ENCODE measurements at places on chromosomes 13 and 19.

- DNase-seq: no peak
Observed at GRCh38 chr19:5615756-5616327, 6.7 kb downstream of the SAFB2 start.

DNA sequence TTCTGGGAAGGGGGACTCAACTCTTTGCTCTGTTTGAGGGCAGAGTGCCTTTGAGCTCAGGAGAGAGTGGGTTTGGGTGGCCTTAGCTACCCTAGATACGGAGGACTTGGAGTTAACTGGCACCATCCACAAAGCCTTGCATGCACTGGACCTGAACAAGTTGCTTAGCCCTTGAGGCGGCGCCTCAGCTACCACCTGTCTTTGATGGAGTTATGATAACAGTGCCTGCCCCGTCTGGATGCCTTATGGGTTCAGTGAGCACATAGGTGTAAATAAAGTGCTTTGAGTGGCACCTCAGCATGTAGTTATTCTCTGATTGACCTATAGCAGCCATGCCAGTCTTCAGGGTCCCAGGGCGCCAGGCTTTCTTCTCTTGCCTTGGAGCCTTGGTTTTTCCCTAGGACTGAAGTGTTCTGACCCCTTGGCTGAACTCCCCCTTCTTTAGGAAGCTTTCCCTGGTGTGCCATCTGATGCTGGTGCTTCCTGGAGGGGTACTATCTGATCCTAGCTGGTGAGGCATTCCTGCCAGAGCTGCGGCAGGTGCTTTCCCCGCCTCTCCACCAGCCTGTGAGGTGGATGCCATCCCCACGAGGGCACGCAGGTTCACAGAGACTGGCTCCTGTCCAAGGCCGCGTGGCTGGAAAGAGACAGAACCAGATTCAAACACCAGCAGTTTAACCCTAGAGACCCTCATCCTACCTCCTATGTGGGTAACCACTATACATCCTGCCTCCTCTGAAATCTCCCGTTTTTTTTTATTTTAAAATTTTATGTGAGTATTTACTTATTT lies 5.8 kb downstream of the BCKDHA start:
- DNase-seq: no peak

DNA sequence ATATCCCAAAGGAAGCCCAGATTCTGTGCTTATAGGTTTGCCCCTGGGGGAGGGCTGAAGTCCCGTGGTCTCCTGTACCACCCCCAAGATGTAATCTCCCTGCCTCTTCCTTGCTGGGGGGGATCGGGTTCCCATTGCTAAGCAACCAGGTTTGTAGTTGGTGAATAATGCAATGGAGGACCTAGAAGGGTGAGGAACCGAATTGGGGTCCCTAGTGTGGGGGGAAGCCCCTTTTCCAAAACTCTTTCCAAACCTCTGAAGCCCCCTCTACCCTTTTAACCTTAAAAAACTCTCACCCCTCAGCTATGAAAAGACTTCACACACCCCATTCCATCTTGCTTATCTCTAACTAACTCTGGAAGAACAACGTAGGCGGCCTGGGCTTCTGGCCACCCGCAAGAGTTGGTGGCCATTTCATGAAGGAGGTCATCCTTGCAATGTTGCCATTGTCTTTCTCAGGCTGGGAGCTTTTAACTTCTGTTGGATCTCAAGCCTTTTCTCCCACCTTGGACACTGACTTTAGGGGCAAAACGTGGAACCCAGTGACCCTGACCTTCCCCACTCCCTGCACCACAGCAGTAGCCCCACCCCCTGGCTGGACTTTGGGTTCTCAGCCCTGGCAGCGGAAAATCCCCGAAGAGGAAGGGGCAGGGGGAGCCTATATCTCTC lies 661 bp downstream of the PALM3 start:
- no peak for DNase-seq

DNA sequence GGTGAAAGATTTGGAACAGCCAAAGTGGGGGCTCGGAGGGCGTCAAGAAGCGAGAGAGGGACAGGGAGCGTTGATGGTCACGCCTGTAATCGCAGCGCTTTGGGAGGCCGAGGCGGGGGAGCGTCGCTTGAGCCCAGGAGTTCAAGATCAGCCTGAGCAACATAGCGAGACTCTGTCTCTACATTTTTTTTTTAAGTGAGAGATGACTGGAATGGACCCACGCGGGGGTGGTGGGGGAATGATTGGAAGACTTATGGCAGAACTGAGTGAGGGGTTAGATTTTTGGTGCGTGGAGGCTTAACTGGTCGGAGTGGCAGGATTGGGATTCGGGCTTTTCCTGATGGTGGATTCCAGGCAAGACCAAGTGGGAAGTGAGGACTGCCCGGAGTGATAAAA lies 725 bp downstream of the PSMD8 start:
- no peak for DNase-seq

DNA sequence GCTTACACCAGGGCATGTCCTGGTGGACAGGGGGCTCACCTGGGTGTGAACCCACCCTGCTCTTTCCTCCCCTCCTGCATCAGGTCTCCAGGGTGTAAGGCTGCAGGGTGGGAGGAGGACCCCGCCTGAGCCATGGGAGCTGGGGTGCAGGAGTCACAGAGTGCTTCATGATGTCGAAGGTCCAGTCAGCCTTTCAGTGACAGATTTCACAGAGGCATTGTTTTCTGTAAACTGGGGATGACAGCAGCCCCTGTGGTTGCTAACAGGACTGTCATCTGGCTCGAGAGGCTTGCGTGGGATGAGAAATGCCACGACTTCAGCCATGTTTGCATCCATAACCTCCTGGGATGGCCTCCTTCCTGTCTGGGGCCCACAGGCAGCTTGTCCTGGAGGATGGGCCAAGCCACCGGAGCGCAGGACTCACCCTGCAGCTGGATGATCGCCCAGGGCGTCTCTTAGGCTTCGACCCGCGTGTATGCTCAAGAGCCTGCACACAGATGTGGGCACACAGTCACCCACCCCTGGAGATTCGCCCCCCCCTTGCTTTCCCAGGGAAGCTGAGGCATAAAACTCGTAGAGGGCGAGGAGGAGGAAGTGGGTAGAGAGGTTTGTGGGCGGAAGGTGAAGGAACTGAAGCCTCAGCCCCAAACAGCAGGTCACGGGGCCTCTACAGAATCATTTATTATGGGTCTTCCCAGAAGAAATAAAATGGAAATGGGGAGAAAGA lies 4.9 kb downstream of the NANOS3 start:
- no peak for DNase-seq

GRCh38 chr13:28320209-28320608 lies 174.7 kb downstream of the FLT1 start:
- DNase-seq: no peak

DNA sequence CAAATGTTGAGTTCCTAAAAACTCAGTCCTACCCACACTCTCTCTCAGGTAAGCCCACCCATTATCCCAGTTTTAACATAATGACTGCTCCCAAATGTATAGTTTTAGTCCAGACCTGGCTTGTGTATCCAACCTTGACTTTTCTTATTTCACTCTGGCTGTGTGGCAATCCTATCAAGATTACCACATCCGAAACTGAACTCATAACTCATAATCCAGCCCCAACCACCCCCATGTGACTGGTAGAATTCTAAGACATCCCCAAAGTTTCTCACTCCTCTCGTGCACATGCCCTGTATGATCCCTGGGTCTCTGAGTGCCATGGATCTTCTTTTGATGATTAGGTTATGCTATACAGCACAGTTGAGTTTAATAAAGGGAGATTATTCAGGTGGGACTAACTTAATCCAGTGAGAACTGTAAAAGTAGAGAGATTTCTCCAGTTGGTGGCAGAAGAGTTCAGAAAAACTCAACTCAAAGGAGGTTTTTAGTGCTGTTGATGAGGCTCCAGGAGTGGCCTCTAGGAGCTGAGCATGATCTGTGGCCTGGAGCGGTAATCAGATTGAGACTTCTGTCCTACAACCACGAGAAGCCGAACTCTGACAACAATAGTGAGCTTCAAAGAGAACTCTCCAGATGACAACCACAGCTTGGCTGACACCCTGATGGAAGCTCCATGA lies 413.4 kb downstream of the ZNF536 start:
- DNase-seq: no peak

GRCh38 chr13:64158908-64159307 lies 2743.3 kb upstream of the PCDH20 start:
- no peak for DNase-seq

- DNase-seq: no peak
Observed at GRCh38 chr19:13765395-13766094, 1.2 kb downstream of the MRI1 start.

DNA sequence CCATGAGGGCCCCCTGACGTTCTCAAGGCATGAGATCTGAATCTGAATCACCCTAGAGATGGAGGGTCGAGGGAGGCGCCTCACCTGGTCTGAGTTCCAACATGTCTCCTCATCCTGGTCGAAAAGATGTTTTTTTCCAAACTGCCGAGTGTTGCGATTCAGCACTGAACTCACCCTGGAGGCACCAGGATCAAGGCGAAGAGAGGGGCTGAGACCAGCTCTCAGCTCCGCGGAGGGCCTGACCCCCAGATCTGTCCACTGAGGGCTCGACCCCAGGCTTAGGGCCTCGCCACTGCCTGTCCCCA lies 555 bp downstream of the NR2C2AP start:
- no peak for DNase-seq

DNA sequence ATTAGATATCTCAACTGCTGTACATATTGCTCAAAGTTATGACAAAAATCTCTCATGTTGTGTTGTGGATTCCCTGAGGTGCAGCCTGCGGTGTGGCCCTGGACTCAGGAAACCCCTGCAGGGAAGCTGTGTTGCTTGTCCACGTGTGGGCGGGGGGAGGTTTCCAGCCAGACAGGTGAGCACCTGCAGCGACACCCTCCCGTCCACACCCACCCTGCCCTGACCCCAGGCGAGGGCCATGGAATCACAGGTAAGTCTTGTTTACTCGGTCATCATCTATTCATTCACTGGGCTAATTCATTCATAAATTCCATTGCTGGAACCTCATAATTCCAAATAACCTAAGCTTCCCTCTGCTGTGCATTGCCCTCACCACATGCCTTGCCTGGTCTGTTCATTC lies 14.1 kb downstream of the PLPP2 start:
- no peak for DNase-seq

GRCh38 chr19:56309511-56310185 lies 5.0 kb downstream of the ZSCAN5A start:
- peak; percentile 43 for DNase-seq

GRCh38 chr13:42494157-42494556 lies 79.8 kb upstream of the TNFSF11 start:
- peak; percentile 4 for DNase-seq

GRCh38 chr19:11196406-11197287 lies 698 bp downstream of the KANK2 start:
- DNase-seq: peak; percentile 17

DNA sequence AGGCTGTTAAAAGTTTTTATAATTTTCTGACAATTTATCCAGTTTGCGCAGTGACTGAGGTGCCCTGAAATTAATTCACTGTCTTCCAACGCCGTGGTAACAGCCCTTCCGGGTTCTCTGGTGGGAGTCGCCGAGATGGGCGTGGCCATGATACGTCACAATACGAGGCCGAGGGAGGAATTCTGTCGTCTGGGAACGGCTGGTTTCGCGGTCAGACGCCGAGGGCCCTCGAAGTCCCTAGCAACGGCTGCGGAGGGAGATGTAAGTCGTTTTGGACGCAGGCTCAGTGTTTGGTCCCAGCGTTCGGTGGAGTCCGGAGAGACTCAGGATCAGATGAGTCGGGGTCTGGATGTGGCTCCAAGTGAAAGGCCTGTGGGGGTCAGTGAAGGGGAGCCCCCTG lies 21.7 kb downstream of the ZNF613 start:
- no peak for DNase-seq

- DNase-seq: no peak
Observed at GRCh38 chr13:56755181-56755935, 385.4 kb upstream of the PRR20A start.

- no peak for DNase-seq
Observed at GRCh38 chr13:71460211-71460610, 406.8 kb downstream of the DACH1 start.

GRCh38 chr13:37303606-37304005 lies 198.1 kb upstream of the CSNK1A1L start:
- peak; percentile 23 for DNase-seq

- DNase-seq: no peak
Observed at GRCh38 chr13:95749545-95749944, 72.6 kb downstream of the DNAJC3 start.

GRCh38 chr19:30686826-30687566 lies 314.8 kb downstream of the ZNF536 start:
- DNase-seq: no peak

GRCh38 chr19:52170863-52171320 lies 529 bp downstream of the ZNF836 start:
- DNase-seq: peak; percentile 4

DNA sequence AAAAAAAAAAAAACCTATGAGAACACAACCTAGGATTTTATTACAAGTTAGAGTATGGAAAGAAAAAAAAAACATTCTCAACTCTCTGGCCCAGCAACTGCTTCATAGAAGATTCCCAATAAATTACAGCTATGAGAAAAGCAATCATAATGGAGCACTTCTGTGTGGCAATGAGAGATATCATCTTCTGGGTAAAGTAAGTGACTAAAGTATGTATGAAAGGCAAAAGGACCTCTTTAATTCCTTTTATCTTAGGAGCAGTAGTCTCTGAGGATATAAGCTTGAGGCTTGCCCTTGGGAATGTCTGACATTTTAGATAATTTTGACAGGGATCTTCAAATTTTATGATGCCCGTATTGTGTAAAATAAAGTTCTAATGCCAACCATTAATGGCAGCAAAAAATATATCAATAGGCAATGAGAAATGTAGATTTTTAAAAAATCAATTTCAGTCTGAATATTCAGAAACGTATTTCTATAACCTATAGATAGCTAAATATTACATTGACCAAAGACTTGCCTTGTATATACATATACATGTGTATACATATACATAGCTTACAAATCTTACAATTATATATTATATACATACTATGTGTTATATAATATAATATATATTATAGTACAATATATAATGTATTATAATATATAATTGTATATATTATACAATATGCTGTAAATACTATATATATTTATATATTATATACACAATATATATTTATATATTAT lies 823.9 kb upstream of the SLITRK1 start:
- DNase-seq: no peak

DNA sequence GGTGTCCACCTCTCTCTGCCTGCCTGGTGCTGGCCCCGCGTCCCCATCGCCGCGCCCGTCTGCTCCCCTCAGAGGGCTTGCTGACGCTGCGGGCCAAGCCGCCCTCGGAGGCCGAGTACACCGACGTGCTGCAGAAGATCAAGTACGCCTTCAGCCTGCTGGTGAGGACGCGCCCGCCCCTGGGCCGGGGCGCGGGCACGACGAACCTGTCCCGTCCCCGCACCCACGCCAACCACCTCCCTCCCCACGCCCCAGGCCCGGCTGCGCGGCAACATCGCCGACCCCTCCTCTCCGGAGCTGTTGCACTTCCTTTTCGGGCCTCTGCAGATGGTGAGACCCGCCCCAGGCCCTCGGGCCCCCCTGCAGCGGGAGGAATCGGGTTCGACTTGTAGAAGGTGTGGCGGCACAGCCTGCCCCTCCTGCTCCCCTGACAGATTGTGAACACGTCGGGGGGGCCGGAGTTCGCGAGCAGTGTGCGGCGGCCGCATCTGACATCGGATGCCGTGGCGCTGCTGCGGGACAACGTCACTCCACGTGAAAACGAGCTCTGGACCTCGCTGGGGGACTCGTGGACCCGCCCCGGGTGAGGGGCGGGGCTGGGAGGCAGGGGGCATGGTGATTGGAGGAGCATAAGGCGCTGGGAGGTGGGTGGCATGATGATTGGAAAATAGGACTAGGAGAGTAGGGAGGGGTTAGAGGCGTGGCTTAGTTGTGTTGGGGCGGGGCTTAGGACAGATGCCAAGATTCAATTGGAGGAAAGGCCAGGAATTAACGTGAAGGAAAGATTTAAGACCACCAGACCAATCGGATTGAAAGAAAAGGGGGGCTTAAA lies 6.6 kb downstream of the EPS8L1 start:
- no peak for DNase-seq
